T follicular helper cell (primary cell): ENCODE measurements at places on chromosomes 6 and 20.

- no peak for DNase-seq
Measured at GRCh38 chr20:46316984-46317684, 8.8 kb upstream of the CDH22 start.

DNA sequence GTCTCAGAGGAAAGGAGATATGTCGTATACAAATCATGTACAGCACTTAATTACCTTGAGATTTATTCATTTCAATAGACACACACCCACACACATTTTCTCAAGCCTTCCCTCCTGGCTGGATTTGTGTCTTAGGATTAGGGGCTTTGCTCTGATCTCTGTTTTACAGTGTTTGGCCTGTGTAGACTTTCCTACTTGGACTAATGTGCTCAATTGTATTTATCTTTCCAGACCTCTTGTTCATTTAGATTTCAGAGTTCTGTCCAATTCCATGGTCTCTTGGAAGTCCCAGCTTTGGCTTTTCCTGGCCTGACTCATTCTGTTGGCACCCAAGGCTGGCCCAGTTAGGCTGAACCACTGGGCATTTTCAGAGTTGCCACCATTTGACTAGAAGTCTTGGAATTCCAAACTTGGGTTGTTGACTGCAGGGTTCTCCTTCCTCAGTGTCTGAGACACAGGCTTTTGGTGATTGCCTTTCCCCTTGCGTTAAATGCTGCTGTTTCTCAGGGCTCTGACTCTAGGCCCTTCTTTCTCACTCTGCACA is 8.9 kb upstream of the RFPL4B start:
- DNase-seq = no peak

- no peak for DNase-seq
Measured at GRCh38 chr20:3759316-3759823, 8.2 kb downstream of the ADISSP start.

DNA sequence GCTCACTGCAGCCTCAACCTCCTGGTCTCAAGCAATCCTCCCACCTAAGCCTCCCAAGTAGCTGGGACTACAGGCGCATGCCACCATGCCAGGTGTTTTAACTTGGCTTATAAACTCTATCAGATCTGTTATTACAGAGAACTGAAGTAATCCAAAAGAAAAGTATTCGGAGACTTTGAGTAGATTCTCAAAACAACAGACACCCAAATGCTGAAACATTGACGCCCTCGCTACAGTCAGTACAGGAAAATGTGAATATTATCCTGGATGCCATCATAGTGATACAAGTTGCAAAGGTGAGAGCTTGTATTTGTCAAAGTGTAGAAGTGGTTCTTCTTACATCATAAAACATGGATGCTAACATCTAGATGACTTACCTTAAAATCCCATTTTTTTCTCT is 108.7 kb upstream of the EDN1 start:
- no peak for DNase-seq

DNA sequence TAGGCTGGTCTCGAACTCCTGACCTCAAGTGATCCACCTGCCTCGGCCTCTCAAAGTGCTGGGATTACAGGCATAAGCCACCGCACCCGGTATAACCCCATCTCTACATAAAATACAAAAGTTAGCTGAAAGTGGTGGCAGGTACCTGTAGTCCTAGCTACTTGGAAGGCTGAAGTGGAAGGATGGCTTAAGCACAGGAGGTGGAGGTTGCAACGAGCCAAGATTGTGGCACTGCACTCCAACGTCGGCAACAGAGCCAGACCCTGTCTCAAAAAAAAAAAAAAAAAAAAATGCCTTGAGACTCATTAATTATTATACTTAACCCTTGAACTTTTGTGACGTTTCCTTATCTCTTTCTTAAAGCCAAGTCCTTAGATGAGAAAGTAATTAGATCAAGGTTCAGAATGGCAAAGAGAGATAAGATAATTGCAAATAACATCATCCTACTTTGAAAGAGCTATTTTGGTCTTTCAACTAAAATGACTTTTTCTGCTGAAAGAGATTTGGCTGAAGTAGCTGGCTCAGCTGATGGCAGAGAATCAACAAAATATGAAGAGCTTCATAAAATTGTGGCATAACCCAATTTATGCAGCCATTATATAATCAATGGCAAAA is 4.7 kb upstream of the SHLD1 start:
- DNase-seq = no peak

GRCh38 chr20:25058051-25058846 is at the start of gene ACSS1:
TSS of gene ACSS1 (minus strand) at chr20:25058139. CDS start at chr20:25058102, 37 bp downstream.
- peak; percentile 58 for DNase-seq

GRCh38 chr6:11971154-11971553 is 41.0 kb upstream of the HIVEP1 start:
- no peak for DNase-seq

DNA sequence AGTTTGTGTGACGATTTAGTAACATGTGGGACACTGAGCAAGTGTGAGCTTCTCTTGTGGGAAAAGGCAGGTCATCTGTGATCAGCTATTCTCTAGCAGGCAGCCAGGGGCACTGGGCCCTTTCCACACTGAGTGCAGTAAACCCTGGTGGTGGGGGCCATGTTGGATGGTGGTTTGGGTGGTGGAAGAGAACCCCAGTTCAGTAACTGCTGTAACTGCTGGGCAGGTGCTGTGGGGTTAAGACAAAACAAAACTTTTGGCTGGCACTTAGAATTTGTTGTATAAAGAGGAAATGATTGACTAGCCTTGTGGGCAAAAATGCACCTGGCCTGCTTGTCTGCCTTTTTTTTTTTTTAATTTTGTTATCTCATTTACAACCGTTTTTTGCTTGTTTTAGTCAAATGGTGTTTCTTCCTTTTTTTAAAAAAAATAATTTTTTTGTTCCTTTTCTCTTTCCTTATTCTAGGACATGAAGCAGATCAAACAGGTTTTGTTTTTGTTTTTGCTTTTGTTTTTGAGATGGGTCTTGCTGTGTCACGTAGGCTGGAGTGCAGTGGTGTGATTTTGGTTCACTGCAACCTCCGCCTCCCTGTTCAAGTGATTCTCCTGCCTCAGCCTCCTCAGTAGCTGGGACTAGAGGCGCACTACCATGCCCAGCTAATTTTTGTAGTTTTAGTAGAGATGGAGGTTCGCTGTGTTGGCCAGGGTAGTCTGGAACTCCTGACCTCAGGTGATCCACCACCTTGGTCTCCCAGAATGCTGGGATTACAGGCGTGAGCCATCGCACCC is 59.8 kb downstream of the IGF2R start:
- DNase-seq = no peak

GRCh38 chr6:10522929-10523573 is 1.9 kb downstream of the GCNT2 start:
- no peak for DNase-seq

GRCh38 chr6:54916858-54917257 is 70.3 kb downstream of the FAM83B start:
- no peak for DNase-seq

- no peak for DNase-seq
Measured at GRCh38 chr20:19875376-19876221, 117.5 kb downstream of the RIN2 start.
